Heart left ventricle (tissue), 16 donors: ENCODE measurements at places on chromosomes 3 and 15. TPM values are rescaled to one million over a fixed set of nuclear protein-coding genes. Genes with fewer than 3 reads are reported as not detected.

The ZBED2 gene
- total RNA-seq: 0.56 TPM

The CAMKV gene
- total RNA-seq: not detected

The CYP1A1 gene
- total RNA-seq: 0.23 TPM

The ISY1 gene
- 30.6 TPM for total RNA-seq

The KNG1 gene
- total RNA-seq: not detected

The TMEM158 gene
- total RNA-seq: 0.58 TPM

The TM6SF1 gene
- 6.6 TPM for total RNA-seq

The SLCO2A1 gene
- 7.5 TPM for total RNA-seq

The MESP2 gene
- not detected for total RNA-seq

The CXCR6 gene
- 0.33 TPM for total RNA-seq

The ALPK3 gene
- total RNA-seq: 194 TPM

The ADAMTS7 gene
- total RNA-seq: 29.9 TPM

The GABRA5 gene
- not detected for total RNA-seq

The CMTM8 gene
- total RNA-seq: 3.6 TPM

The SMCO1 gene
- 75.5 TPM for total RNA-seq

The UPK1B gene
- not detected for total RNA-seq

The STAC gene
- total RNA-seq: not detected

The GREM1 gene
- total RNA-seq: 0.12 TPM

The EFHB gene
- total RNA-seq: 0.85 TPM

The CAV3 gene
- 28.3 TPM for total RNA-seq

The TMOD3 gene
- 13.1 TPM for total RNA-seq
